MG63 (cell line): ENCODE measurements at places on chromosomes 3 and 15.

- no peak for DNase-seq
These were observed 51.1 kb downstream of the SYNM start for GRCh38 chr15:99155961-99156443.

DNA sequence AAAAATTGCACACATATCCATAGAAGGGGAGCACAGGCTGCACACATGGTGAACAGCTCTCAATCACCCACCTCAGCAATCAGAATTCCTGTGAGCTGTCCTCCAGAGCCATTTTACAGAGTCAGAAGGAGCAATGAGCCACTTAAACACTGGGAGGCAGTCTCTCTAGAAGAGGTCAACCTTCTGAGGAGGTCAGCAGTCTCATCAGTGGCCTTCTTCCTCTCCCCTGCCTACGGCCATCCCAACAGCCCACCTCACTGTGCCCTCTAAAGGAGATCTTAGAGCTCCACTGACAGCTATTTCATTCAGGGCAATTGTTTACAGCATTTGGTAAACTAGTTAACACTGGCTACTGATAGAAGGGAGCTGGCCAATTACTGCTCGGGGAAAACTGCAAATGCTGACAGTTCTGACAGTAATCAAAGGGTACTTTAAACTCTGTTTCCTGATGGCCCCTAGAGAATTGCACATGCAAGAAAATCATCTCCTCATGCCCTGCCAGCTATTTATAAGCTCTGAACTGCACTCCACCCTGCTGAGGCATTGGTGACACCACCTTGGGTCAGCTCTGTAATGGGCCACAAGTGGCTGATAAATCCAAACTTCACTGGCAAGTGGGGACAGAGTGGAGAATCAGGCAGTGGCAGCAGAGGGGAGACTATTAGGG, 42.1 kb upstream of the TSPAN3 start:
- no peak for DNase-seq

GRCh38 chr3:156661155-156661554, 13.2 kb upstream of the TIPARP start:
- no peak for DNase-seq

- DNase-seq, result no peak
These were observed 621.9 kb downstream of the AGBL1 start for GRCh38 chr15:86701611-86701963.

- DNase-seq, result no peak
These were observed 101.0 kb downstream of the ATG7 start for GRCh38 chr3:11373235-11373634.

DNA sequence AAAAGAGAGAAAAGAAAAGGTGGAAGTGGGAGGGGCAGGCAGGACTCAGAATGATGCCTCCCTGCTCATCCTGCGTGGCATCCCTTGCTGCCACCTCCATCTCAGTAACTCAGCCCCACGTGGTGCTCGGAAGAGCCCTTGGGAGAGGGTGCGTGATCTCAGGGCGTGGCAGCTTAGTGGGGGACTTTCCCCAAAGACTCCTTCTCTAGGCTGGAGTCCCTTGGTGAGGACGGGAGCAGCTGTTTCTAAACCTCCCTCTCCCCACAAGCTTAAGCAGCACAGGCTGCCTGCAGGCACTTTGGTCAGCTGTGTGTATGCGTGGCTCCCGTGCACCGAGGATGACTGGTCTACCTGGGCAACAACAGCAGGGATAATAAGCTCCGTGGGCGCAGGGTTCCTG, 7.4 kb upstream of the ANPEP start:
- DNase-seq, result peak; percentile 55

- no peak for DNase-seq
These were observed 250.6 kb downstream of the RYR3 start for GRCh38 chr15:33561407-33561806.

DNA sequence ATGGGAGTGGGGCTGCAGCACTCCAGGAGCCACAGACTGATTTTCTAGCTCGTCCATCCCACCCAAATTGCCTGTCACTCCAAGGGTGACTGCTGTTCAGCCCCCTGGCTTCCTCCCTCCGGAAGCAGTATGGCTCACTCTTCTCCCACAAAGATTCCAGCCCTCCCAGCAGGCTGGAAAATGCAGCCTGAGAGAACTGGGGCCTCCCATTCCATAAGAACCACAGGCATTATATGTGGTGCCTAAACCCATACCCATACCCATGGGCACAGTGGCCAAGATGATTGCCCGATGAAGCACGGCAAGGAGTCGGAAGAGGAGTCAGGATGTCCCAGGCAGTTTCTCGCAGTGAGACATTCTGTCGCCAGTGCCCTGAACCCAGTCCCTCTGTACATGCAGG, 6.0 kb upstream of the VILL start:
- DNase-seq, result no peak

DNA sequence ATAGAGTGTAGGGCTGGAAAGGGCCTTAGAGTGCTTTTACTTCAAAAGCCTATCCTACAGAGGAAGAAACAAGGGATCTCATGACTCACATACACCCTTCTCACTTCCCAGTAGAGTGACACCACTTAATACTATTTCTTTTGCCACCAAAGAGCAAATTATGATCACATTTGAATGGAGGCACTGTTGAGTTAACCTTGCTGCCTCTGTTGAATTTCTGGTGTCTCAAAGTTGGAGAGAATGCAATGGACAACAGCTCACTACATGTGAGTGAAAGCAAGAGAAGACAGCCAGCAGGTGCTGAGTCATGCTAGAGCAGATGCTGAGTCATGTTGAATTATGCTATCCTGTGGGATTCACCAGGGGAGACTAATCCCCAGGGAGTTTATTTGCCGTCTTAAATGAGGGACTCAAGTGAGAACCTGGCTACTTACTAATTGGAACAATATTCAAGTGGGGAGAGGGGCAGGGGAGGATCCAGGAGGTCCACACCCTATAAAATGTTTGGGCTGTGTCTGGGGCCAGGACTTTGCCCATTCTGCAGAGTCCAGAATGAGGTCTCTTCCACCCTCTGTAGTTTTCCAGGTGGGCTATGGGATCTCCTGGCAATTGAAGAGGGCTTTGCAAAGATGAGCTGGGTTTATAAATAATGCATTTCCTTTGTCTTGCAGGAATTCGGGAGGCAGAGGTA, 35.8 kb downstream of the ST8SIA2 start:
- peak; percentile 86 for DNase-seq

DNA sequence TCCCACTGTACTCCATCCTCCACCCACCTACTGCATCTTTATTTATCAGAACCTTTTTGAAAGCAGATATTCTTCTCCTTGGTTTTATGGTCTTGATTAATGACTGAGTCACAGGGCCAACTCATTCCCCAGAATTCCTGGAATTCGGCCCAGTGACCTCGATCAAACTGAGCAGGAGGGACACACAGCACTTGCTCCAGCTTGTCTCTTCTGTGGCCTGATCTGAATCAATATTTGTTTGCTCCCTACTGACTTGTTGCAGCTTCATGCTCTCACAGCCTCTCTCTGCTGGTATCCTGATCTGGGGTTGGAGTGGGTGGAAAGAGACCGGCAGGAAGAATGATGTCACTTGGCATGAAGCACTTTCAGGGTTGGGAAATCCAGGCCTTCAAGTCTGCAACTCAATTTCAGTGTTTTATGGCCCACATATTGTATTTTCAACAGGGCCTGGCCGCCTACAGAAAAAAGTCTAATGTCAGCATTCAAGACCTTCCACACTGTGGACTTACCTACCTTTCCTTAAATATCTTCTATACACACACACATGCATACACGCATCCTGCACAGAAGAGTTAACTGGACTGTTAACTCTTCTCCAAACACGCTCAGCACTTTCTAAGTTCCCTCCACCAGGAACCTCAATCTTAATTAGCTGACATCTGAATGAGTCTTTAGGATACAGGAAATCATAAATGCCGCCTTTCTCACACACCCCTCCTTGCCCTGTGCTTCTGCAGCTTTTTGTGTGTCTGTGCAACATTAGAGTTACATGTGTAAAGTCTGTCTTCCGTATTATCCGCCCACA, 4.6 kb downstream of the ANXA2 start:
- peak; percentile 93 for DNase-seq

- DNase-seq, result no peak
These were observed 3.1 kb downstream of the HMCES start for GRCh38 chr3:129281726-129282125.

DNA sequence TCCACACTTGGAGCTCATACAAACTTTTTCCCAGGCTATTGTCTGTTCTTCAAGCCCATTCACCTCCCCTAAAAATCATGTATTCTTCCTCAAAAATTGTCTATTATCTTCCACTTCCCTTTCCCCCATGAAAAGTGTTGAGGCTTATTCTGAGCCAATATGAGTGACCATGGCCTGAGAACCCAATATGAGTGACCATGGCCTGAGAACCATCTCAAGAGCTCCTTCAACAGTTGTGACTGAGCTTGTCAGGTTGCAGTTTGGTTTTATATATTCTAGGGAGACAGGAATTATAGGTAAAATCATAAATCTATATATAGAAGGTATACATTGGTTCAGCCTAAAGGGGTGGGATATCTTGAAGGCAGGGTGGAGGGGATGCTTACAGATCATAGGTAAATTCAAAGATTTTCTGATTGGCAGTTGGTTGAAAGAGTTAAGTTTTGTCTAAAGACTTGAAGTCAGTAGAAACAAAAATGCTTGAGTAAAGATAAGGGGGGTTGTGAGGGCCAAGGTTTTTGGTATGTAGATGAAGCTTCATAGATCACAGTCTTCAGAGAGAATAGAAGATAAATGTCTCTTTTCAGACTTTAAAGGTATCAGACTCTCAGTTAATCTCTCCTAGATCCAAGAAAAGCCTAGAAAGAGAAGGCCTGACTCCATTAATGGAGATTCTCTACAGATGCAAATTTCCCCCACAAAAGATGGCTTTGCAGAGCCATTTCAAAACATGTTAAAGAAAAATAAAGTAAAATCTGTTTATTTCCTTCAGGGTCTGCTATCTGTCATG, 95.8 kb downstream of the TGFBR2 start:
- no peak for DNase-seq

GRCh38 chr3:10417847-10418246, 87.5 kb downstream of the ATP2B2 start:
- no peak for DNase-seq

- DNase-seq, result no peak
These were observed 47.7 kb downstream of the CADPS start for GRCh38 chr3:62827550-62827949.

- DNase-seq, result no peak
These were observed 42.0 kb downstream of the SST start for GRCh38 chr3:187628169-187628568.

- DNase-seq, result no peak
These were observed 11.5 kb downstream of the PLIN1 start for GRCh38 chr15:89667706-89667960.

GRCh38 chr3:188218603-188219002, 64.6 kb downstream of the LPP start:
- DNase-seq, result no peak

- DNase-seq, result peak; percentile 86
These were observed 1.8 kb downstream of the PSTPIP1 start for GRCh38 chr15:76996526-76997401.

DNA sequence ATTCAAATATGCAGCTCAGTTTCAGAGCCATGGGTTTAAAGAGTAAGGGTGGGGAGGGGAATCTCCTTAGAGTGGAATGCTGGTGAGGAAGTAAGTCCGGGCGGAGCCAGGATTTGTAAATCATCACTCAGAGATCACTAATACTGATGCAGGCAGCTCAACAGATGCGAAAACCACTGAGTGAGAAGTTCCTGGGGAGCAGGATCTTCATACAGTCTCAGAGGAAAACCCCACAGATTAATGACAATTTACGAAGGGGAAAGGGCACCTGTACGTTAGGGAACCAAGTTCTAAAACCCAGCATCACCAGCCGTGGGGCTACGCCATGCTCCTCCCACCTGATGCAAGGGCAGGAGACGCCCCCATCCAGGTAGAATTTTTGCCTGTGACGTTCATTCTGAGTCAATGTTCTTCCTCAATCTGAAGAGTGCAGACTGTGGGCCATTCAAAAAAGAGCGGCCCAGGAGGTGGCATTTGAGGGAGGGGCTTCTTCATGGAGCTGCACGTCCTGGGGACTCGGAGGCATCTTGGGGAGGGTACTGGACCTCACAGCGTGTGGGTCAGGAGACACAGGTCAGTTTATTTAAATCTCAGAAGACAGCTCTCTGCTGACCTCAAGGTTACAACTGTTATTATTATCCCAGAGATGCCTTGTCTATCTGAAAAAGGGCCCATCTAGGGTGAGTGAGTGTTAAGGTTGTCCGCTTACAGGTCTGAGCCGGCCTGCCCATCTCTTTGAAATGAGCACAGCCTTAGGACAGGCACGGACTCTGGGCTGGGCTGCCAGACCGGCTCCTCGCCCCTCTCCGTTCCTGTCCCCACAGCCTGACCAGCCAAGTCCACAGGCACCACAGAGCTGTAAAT, 228.0 kb downstream of the XXYLT1 start:
- DNase-seq, result no peak
